ENCODE measurements at places on chromosomes 6 and 20.

- no peak for DNase-seq
Measured at GRCh38 chr6:132959639-132960326, 145.4 kb downstream of the RPS12 start.

DNA sequence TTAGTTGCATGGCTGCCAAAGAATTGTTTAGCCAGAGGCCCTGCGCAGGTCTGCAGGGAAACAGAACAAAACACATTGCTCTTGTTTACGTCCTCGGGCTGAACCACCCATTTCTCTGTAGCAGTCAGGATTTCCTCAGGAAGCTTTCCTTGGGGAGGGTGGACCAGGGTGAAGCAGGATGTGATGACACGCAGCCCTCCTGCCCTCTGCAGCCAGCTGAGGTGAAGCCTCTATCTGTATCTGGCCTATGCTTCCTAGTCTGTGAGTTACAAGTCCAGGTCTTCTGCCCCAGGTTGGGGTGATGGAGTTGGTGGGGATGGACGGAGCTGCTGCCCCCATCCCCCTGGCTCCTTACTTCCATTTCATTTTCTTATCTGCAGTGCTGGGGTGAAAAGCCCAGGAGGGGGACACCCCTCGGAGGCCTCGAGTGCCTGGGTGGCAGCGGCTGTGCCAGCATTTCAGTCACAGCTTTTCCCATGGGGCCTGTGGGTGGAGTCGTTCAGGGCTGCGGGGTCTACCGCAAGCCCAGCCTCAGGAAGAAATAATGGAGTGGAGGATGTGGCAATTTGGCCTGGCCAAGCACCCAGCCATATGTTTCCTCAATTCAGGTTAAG is 24.9 kb downstream of the SASH1 start:
- DNase-seq, result peak; percentile 63

DNA sequence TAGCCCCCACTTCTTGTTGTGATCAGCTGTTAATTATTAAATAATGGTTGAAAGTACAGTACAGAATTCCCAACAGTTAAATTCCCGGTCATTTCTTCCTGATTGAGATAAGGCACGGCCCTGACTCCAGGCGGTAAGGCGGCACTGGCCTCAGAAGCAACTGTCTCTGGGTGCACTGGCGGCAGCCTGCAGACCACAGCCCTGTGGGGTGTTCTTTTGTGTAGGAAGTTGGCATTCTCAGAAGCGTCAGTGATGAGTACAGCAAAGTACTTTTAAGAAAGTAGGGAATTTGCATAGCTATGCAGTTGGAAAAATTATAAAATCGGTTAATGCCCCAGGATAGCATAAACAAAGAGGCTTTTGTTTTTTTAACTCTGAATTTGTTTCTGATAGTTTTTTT is 50.5 kb downstream of the SAMD5 start:
- peak; percentile 26 for DNase-seq

DNA sequence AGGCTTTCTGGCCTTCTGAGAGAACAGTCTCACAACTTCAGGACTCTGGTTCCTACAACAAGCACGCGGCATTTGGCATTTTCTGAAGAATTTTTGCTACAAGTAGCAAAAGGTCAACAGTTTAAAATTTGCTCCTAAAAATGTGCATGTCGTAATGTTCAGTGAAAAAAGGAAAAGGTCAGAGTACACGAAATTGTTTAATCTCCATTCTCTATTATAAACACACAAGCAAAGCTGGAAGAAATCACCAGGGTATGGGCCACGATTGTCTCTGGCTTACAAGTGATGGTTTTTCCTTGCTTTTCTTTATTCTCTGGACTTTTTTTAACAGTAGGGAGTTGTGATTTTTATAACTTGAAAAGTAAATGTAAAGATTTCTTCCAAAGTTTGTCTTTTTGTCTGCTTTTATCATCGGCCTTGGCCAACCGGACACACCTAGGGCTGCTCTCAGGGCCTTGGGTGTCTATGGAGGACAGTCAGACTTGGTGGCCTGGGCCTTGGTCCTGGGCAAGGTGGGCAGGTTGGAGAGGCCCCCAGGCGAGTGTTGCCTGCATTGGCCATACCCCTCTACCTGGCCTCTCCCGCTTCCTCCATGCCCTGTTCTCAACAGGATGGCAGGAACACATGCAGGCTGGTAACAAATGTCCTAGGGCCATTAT is 32.4 kb downstream of the PLEKHG1 start:
- no peak for DNase-seq

- no peak for DNase-seq
Measured at GRCh38 chr6:169165561-169166300, 87.9 kb downstream of the THBS2 start.

DNA sequence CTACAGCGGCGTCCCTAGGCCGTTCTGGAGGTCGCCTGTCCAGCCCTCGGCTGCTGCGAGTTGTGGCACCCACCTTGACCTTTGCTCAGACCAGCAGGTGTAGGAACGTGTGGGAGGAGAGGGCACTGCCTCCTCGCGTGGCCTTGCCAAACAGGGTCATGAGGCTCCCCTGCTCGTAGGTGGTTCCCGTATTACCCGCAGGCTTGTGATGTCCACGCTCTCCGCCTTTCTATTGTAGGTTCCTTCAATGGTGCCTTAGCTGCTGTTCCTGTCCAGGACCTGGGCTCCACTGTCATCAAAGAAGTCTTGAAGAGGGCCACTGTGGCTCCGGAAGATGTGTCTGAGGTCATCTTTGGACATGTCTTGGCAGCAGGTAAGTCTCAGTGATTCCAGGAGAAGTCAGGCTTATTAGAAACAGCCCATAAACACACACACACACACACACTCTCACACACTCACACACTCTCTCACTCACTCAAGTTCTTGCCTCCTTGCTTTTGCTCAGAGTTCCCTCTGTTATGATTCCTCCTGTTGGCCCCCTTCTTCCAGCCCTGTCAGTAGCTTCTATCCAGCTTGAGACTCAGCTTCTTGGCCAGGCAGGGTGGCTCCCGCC is 942 bp downstream of the ACAT2 start:
- DNase-seq, result no peak

DNA sequence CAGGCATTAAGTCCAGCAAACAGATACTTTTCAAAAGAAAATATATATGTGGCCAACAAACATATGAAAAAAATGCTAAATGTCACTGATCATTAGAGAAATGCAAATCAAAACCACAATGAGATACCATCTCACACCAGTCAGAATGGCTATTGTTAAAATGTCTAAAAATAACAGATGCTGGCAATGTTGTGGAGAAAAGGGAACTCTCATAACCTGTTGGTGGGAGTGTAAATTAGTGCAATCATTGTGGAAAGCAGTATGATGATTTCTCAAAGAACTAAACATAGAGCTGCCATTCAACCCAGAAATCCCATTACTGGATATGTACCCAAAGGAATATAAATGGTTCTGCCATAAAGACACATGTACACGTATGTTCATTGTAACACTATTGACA is 20.6 kb downstream of the KCNQ5 start:
- no peak for DNase-seq

DNA sequence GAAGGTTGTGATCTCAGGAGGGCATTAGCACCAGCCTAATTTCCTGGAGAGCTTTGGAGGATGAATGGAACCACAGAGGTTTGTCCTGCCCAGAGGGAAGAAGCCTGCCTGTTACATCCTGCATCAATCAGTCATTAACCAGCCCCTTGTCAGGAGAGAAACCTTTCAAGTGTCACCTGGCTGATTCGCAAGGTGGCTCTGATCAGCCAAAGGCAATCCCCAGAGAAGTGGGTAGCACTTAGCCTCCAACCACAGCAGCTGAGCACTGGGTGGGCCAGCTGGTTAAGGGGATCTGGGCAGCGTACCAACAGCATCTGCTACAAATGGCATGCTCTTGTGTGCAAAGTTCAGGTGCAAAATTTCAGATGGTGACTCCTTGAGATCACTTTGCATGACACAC is 26.9 kb downstream of the ANKEF1 start:
- DNase-seq, result no peak

- peak; percentile 32 for DNase-seq
Measured at GRCh38 chr20:61896058-61896961, 169.4 kb downstream of the TAF4 start.

- no peak for DNase-seq
Measured at GRCh38 chr6:139448051-139448649, 73.7 kb upstream of the CITED2 start.

DNA sequence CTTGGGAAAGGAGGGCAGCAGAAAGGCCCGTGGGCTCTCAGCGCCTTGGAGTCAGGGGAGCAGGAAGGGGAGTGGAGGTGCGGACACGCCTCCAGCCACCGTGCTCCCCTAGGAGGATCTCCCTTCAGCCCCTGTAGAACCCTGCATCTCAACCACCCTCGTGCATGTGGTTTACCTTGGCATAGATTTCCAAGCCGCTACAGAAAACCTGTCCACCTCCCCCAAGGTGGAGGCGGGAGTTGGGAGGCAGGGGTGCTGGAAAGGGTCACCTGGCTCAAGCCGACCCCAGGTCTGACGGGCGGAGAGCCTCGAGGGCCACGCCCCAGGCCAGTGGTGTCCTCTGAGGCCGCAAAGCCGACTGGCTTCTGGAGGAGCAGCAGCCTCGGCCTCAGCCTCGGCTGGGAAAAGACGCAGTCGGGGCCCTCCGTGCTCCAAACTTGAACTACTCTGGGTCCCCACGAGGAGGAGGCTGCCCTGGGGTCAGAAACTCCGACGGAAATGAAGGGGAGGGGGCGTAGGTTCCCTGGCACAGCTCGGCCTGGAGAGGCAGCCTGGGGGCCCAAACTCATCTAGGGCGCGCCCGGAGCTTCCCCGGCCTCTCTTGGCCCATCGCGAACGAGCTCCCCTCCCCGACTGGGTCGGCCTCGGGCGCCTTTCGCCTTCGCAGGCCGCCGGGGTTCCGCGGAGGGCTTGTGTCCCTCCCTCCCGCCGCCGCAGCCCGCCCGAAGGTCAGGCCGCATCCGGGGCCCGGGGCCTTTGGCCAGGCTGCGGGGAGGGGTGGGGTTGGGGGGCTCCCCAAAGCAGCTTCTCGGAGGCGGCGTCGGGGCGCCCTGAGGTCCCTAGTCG is 6.3 kb upstream of the FOXF2 start:
- no peak for DNase-seq

DNA sequence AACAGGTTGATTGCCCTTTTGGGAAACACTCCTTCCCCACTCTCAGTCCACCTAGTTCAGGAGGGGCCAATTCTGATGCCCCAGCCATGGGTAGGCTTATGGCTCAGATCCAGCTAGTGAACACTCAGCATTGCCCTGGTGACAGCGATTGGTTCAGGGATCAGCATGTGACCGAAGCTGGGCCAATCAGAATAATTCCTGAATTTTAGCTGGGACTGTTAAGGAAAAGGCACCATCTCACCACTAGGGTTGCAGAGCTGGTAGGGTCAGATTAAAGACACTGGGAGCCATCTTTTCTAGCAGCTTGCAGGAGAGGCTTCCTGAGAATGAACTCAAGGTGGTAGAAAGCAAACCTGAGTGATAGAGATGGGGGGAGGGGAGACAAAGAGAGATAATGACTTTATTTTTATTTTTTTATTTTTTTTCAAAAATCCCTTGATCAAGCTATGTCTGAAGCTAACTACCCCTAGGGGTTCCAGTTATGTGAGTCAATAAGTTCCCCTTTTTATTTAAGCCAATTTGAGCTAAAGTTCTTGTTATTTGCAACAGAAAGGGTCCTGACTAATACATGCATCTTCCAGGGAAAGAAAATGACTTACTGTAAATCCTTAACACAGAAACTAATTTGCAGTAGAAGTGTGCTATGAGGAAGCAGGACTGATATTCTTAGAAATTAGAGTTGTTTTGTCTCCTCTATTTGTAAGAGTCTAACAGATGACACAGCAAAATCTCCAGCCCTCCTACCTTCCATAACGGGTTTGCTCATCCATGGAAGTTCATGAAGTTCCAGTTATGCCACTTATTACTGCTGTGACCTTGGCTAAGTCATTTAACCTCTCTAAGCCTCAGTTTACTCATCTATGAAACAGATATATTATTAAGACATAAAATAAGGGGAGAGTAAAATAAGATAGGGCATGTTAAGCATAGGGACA is 44.7 kb downstream of the EYA2 start:
- no peak for DNase-seq

DNA sequence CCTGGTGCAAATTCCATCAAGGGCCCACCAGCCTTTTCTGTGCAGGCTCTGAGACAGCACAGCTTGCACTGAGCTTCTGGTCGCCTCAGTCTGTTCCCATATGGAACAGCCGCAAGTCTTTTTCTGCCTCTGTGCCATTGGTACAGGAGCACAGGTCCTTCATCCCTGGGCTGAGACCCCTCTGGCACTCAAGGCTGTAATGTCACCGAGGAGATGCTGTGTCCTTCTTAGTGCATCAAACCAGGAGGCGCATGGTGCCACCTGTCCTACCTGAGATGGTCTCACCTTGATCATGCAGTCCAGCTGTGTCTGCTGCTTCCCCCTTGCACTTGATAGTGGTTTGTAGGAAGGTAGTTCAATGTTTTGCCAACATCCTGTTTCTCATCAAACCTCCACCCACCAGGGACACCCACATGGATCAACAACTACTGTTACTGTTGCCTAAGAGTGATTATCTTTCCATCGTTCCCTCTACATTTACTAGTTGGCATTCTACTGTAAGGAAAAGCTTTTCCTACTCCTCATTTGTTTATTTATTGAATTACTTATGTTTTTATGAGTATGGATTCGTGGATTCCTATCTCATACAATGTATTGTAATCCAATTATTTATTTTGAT is 29.0 kb downstream of the FAM50B start:
- DNase-seq, result peak; percentile 17

- no peak for DNase-seq
Measured at GRCh38 chr20:63769891-63770474, 30.4 kb downstream of the SLC2A4RG start.

- DNase-seq, result no peak
Measured at GRCh38 chr20:3041854-3042409, 1.5 kb upstream of the GNRH2 start.

GRCh38 chr6:129921169-129921817 is 60.2 kb upstream of the TMEM244 start:
- no peak for DNase-seq

GRCh38 chr20:49811825-49812506 is 662 bp upstream of the SLC9A8 start:
- DNase-seq, result no peak

- DNase-seq, result no peak
Measured at GRCh38 chr20:48808382-48809034, 19.3 kb downstream of the PREX1 start.

GRCh38 chr20:62120990-62121775 is 1.1 kb upstream of the LSM14B start:
- DNase-seq, result no peak

- peak; percentile 65 for DNase-seq
Measured at GRCh38 chr6:129889580-129889979, 28.5 kb upstream of the TMEM244 start.

- no peak for DNase-seq
Measured at GRCh38 chr6:41568585-41569384, 22.6 kb downstream of the FOXP4 start.

GRCh38 chr6:155455766-155456165 is at the start of gene NOX3:
TSS of gene NOX3 (minus strand) at chr6:155455839. CDS start at chr6:155455800, 39 bp downstream.
- no peak for DNase-seq

- no peak for DNase-seq
Measured at GRCh38 chr20:14685183-14685582, 347.8 kb upstream of the FLRT3 start.

DNA sequence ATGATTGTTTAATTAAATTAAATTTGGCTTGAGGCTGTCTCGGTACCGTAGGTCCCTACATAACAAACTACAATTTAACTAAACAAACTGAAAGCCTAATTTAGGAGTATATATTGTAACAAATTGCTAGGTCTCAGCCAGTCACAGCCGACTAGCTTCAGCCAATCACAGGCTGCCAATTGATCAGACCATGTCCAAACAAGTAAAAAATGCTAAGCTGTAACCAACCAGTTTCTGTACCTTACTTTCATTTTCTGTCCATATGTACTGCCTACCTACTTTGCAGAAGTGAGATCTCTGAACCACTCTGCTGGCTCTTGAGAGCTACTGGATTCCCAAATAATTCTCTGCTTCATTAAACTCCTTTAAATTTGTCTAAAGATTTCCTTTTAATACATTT is 648.0 kb upstream of the GJE1 start:
- DNase-seq, result no peak

- DNase-seq, result no peak
Measured at GRCh38 chr6:118467181-118467580, 80.9 kb upstream of the PLN start.

Measured in SJSA1 (cell line).